Cardiac atrium fibroblast (primary cell): ENCODE measurements at places on chromosomes 7 and 10. TPM values are rescaled to one million over a fixed set of nuclear protein-coding genes. Genes with fewer than 3 reads are reported as not detected.

Gene ZNF438
- total RNA-seq: 2.8 and 6.3 TPM in 2 replicates

Gene SLIT1
- total RNA-seq: not detected in 2 replicates

Gene FAM13C
- 2.6 and 3.2 TPM in 2 replicates for total RNA-seq

Gene KAZALD1
- total RNA-seq: 21.2 and 57.8 TPM in 2 replicates

Gene ZNF518A
- total RNA-seq: 5.0 and 5.4 TPM in 2 replicates

Gene ACTL6B
- not detected in 2 replicates for total RNA-seq

Gene PRKG1
- 14.7 and 23.5 TPM in 2 replicates for total RNA-seq

Gene MUC3A
- not detected in 2 replicates for total RNA-seq

Gene GPR26
- total RNA-seq: not detected in 2 replicates

Gene LAMB1
- total RNA-seq: 453 and 515 TPM in 2 replicates

Gene SYPL1
- total RNA-seq: 44.6 and 48.3 TPM in 2 replicates

Gene ZNF3
- 12.5 and 17.8 TPM in 2 replicates for total RNA-seq

Gene DENND2A
- 2.9 and 13.7 TPM in 2 replicates for total RNA-seq

Gene FAM24B
- total RNA-seq: 0.81 TPM in 1 of 2 replicates, not detected in the other

Gene HOXA1
- total RNA-seq: not detected in 2 replicates

Gene CAPZA2
- 116 and 123 TPM in 2 replicates for total RNA-seq

Gene HOGA1
- total RNA-seq: 0.72 TPM in 1 of 2 replicates, not detected in the other

Gene PTF1A
- not detected in 2 replicates for total RNA-seq

Gene PRPS1L1
- not detected in 2 replicates for total RNA-seq

Gene FGFR2
- 0.16 TPM in 1 of 2 replicates, not detected in the other for total RNA-seq

Gene THAP5
- total RNA-seq: 13.4 and 19.9 TPM in 2 replicates

Gene ACSM6
- not detected in 2 replicates for total RNA-seq

Gene SUN3
- not detected in 2 replicates for total RNA-seq

Gene CHST3
- total RNA-seq: 19.5 and 33.9 TPM in 2 replicates

Gene FAM25G
- not detected in 2 replicates for total RNA-seq

Gene LIPJ
- not detected in 2 replicates for total RNA-seq

Gene GRM3
- not detected in 2 replicates for total RNA-seq

Gene TAS2R3
- total RNA-seq: not detected in 2 replicates

Gene VWDE
- total RNA-seq: not detected in 2 replicates

Gene CPA2
- not detected in 2 replicates for total RNA-seq

Gene INPP5A
- 30.5 and 31.2 TPM in 2 replicates for total RNA-seq

Gene FEZF1
- total RNA-seq: not detected in 2 replicates

Gene MSMB
- total RNA-seq: not detected in 2 replicates

Gene FAM237B
- not detected in 2 replicates for total RNA-seq

Gene AGAP9
- total RNA-seq: 0.32 and 0.90 TPM in 2 replicates

Gene TMEM176A
- total RNA-seq: not detected in 2 replicates

Gene OR13A1
- not detected in 2 replicates for total RNA-seq

Gene GPR37
- total RNA-seq: 0.36 TPM in 1 of 2 replicates, not detected in the other

Gene CYP3A4
- total RNA-seq: not detected in 2 replicates

Gene MDFIC
- total RNA-seq: 17.3 and 25.1 TPM in 2 replicates

Gene RGR
- total RNA-seq: not detected in 2 replicates

Gene CH25H
- total RNA-seq: 2.8 TPM in 1 of 2 replicates, not detected in the other

Gene CPXM2
- total RNA-seq: 0.18 and 2.1 TPM in 2 replicates

Gene GRID2IP
- total RNA-seq: not detected in 2 replicates

Gene LRRTM3
- total RNA-seq: not detected in 2 replicates

Gene GET4
- total RNA-seq: 12.6 and 21.2 TPM in 2 replicates

Gene PARD3
- 22.9 and 26.4 TPM in 2 replicates for total RNA-seq

Gene TAS2R41
- not detected in 2 replicates for total RNA-seq

Gene SFTPA1
- not detected in 2 replicates for total RNA-seq

Gene AUTS2
- total RNA-seq: 0.90 and 3.2 TPM in 2 replicates
